ENCODE measurements at places on chromosomes 13 and 19. TPM values are rescaled to one million over a fixed set of nuclear protein-coding genes. Genes with fewer than 3 reads are reported as not detected.

Gene KLK15
- not detected for total RNA-seq

Gene ATP8A2
- total RNA-seq: 0.12 TPM

Gene ZNF221
- 4.1 TPM for total RNA-seq

Gene MEIOSIN
- not detected for total RNA-seq

Gene FCER2
- not detected for total RNA-seq

Gene IL17D
- 10.6 TPM for total RNA-seq

Gene BEST2
- total RNA-seq: not detected

Gene CEACAM16
- not detected for total RNA-seq

Gene GIPR
- 0.76 TPM for total RNA-seq

Gene IGFL2
- not detected for total RNA-seq

Gene ZNF99
- total RNA-seq: not detected

Gene MED25
- 47.6 TPM for total RNA-seq

Gene PGLYRP2
- total RNA-seq: not detected

Gene KDELR1
- 177 TPM for total RNA-seq

Gene GPR183
- 0.58 TPM for total RNA-seq

Gene FFAR2
- total RNA-seq: not detected

Gene SBNO2
- 53.8 TPM for total RNA-seq

Gene NLRP11
- not detected for total RNA-seq

Gene PROZ
- total RNA-seq: not detected

Gene GPR18
- not detected for total RNA-seq

Gene ZNF208
- not detected for total RNA-seq

Gene SHANK1
- total RNA-seq: 2.0 TPM

Gene CYP4F2
- total RNA-seq: not detected

Gene SCAMP4
- total RNA-seq: 140 TPM

Gene MAN2B1
- 113 TPM for total RNA-seq

Gene GTF2F1
- total RNA-seq: 57.8 TPM

Gene SLC27A5
- total RNA-seq: 8.7 TPM

Gene SHISA7
- total RNA-seq: not detected

Gene CBLC
- not detected for total RNA-seq

Gene NCLN
- 78.8 TPM for total RNA-seq

Gene RNF225
- total RNA-seq: 0.68 TPM

Gene OR10H1
- not detected for total RNA-seq

Gene CYP2A7
- not detected for total RNA-seq

Gene MVB12A
- 88.2 TPM for total RNA-seq

Gene CD37
- total RNA-seq: not detected

Gene CABP5
- total RNA-seq: not detected

Gene CYP2F1
- not detected for total RNA-seq

Gene HRC
- total RNA-seq: not detected

Gene SLITRK6
- total RNA-seq: not detected

Gene DAND5
- total RNA-seq: 0.05 TPM

Gene SIGLECL1
- total RNA-seq: not detected

Gene CYP4F22
- total RNA-seq: 0.06 TPM

Gene RFXAP
- total RNA-seq: 3.1 TPM

Gene GRK1
- not detected for total RNA-seq

Gene RNF17
- total RNA-seq: 0.58 TPM

Gene SIGLEC11
- total RNA-seq: not detected

Gene CGB5
- total RNA-seq: not detected

Gene ZFR2
- not detected for total RNA-seq

Gene ILF3
- total RNA-seq: 99.9 TPM

Gene TMPRSS9
- not detected for total RNA-seq

Gene ZNF700
- 4.6 TPM for total RNA-seq

Gene SLC10A2
- total RNA-seq: not detected

Gene ZNF431
- 3.8 TPM for total RNA-seq

Gene HPN
- total RNA-seq: not detected

Gene MEF2B
- not detected for total RNA-seq

Gene PRR19
- total RNA-seq: 1.8 TPM

Gene TNNT1
- total RNA-seq: not detected

Gene LGALS14
- not detected for total RNA-seq

Gene CD22
- total RNA-seq: 0.29 TPM

Gene ZNF223
- 3.9 TPM for total RNA-seq
